ENCODE measurements at places on chromosomes 1 and 21.

DNA sequence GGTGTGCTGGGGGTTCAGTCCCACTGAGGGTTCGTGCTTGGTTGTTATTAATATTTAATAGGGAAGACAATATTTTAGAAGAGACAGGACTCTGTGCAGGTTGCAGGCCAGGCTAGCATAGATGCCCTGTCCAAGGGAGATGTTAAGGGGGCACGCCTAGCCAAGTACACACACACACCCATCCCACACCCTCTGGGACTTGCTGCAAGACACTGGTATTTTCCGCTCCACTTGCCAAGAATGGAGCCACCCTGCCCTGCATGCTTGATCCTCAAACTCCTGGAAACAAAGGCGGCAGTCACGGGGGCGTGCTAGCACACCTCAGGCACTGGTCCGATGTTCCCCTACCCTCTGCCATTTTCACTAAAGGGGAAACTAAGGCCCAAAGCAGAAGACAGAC, 99.1 kb downstream of the MRPL37 start:
- DNase-seq, result no peak

GRCh38 chr21:35674895-35675470, 385.3 kb downstream of the SETD4 start:
- DNase-seq, result no peak

- no peak for DNase-seq
Measured at GRCh38 chr1:18217398-18218043, 109.9 kb downstream of the IGSF21 start.

DNA sequence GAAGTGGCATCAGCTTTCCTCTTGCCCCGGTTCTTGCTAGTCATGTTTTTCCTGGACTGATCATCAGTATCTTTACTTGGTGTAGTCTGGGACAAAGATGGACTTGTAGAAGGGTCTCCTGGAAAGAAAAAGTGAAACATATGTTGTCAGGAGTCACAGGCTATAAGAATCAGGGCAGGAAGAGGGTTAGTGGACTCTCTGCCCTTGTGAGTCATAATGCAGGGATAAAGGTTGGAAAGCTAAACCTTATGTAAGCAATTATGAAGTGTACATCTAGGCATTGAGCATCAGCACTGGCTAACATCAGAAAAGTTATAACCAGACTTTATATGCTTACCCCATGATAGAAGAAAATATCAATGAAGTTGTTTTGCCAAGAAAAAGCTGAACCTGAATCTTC, 51.2 kb downstream of the XKR8 start:
- DNase-seq, result no peak

GRCh38 chr1:32870615-32871363, at the start of gene FNDC5:
FNDC5 (minus strand) TSS chr1:32870912.
- no peak for DNase-seq

DNA sequence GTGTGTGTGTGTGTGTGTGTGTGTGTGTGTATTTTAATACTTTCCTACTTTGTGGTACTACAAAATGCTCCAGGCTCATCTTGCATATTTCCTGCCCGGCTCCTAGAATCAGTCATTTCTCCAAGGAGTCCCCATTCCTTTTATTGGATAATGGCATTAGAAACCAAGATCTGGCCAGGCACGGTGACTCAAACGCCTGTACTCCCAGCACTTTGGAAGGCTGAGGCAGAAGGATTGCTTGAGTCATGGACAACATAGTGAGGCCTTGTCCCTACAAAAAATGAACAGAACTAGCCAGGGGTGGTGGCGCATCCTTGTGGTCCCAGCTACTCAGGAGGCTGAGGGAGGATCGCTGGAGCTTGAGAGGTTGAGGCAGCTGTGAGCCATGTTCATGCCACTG, 20.3 kb downstream of the EPB41 start:
- no peak for DNase-seq

DNA sequence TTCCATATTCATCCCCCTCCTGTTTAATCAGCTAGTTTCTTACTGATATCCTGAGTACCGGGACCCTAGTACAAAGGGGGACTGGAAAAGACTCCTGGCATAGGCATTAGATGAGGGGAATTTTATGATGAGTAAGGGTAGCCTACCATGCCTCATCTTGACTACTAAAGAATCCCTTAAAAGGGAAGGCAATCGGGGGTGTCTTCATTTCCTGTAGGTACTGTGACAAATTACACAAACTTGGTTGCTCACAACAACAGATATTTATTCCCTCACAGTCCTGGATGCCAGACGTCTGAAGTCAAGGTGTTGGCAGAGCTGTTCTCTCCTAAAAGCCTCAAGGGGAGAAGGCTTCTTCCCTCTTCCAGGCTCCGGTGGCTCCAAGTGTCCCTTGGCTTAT, 28.9 kb upstream of the RUNX1 start:
- DNase-seq, result no peak

All from activated CD4-positive, alpha-beta T cell treated with anti-CD3 and anti-CD28 coated beads, Interleukin-2, amount 50 U/mL, for 4 hours (primary cell).